Activated T-helper 2 cell treated with anti-CD3 and anti-CD28 coated beads, Interferon-gamma antibody, Interleukin-2, Interleukin-4, amounts not matched to agents 10 μg/mL and 5 μg/mL and 100 μg/mL, durations not matched to agents 14 hours and 24 hours and 36 hours (primary cell): ENCODE measurements at places on chromosomes 4 and X.
A peak's percentile ranks its signal among the peaks of the same experiment; 100 is the strongest.

GRCh38 chr4:185384930-185385331 is 10.8 kb downstream of the LRP2BP start:
- no peak for DNase-seq

GRCh38 chrX:84223261-84223660 is 35.3 kb upstream of the RPS6KA6 start:
- no peak for DNase-seq

DNA sequence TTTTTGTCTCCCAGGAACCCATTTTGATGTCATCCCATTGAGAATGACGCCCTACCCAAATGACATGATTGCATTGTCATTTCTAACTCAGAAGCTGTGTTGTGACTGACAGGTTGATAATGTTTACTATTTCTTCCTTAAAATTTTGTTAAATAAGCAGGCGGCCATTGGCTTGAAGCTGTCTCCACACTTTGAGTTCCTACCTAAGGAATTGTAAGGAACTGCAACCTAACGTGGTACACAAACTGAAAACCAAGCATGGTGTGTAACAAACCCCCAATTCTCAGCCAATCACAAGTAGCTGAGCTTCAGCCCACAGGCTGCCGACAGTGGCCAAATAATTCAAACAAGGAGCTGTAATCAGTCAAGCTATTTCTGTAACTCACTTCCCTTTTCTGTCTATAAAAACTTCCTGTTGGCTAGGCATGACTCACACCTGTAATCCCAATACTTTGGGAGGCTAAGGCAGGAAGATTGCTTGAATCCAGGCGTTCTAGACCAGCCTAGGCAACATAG is 2.9 kb upstream of the MND1 start:
- no peak for DNase-seq

GRCh38 chr4:15832523-15833451 is 54.7 kb downstream of the CD38 start:
- no peak for DNase-seq

- no peak for DNase-seq
Measured at GRCh38 chr4:95637043-95637600, 88.3 kb upstream of the UNC5C start.

DNA sequence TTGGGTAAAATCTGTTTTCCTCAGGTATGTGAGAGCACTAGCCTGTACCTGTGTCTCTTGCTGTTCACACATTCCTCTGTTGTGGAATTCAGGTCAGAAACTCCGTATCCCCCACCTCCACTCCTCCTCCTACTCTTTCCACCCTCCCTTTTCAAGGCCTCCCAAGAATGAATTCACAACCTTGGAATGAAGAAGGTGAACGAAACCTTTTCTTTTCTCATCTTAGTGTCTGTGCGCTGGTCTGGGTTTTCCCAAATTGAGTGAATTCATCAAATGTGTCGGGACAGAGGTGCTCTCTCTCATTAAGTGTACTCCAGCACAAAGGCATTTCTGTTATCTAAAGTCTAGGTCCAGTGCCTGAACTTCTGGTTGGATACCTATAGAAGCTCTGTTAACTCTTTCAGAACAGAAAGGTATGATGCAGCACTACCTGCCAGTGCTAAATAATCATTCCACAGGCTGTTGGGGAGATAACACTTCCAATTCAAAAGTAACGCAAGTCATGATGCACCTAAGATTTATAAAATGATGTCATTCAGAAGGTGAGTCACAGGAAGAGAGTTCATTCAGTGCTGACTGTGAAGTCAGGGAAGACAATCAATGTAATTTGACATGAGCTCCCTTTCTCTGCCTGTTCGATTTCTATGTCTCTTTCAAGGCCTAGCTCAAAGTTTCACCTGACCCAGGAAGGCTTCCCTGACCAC is 41.9 kb downstream of the COL4A6 start:
- no peak for DNase-seq

DNA sequence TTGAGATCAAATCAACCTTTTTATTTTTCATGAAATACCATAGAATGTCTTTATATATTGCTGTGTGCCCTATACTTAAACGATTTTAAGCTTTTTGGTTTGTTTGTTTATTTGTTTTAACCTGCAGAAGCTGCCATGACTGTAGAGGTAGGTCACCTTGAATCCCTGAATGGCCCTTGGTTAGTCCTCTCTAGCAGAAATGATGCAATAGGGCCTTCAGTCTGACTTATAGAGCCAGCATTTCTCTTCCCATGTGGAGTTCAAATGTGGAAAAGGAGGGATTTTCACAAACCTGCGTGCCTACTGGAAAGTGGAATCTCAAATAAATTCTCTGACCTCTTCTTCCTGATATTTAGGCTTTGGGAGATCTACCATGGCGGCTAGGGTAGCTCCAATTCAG is 327.9 kb downstream of the MAPK10 start:
- no peak for DNase-seq

DNA sequence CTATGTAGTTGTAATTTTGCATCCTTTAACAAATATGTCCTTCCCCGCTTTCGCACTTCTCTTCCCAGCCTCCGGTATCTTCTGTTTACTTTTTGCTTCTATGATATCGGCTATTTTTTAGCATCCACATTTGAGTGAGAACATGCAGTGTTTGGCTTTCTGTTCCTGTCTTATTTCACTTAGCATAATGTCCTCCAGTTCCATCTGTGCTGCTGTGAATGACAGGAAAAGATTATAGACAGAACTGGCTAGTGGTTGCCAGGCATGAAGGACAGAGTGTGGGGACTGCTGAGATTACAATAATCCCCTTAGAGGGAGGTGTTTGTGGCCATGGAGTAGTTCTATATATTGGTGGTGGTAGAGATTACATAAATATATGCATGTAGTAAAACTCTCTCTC is 588.6 kb downstream of the NLGN4X start:
- DNase-seq, result no peak

DNA sequence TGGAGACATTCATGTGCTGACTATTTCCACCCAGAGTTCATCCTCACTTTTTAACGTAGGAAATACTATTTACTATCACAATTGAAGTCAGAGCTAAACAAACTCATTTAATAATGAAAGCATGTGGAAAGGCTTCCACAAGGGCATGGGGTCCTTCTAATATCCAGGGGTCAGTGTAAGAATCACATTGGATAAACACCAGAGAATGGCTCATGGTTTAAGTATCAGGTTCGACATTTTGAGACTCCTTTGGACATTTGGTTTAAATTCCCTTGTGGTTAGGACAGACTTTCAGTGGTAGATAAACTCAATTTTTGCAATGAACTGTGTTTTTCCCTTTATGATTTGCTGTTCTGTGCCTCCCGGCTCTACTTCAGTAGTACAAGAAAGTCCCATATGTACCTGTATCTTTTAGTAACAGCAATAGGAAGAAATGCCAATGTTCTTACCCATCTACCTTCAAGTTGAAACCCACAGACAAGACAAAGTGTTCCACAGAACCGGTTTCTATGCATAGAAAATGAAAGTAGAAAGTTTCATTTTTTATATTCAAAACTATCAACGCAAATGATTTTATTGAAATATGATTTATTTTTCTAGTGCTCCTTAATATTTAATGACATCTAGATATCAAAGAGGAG is 589.0 kb upstream of the FAM241A start:
- DNase-seq, result no peak

DNA sequence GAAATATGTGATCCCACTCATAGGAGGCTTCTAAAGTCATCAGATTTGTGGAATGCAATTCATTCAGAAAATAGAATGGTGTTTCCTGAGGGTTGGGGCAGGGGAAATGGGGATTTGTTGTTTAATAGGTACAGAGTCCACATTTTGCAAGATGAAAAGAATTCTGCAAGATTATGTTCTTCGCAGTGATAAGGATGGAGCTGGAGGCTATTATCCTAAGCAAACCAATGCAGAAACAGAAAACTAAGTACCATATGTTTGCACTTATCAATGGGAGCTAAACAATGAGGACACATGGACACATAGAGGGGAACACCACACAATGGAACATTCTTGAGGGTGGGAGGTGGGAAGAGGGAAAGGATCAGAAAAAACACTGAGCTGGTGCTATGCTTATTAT is 144.3 kb upstream of the NLGN4X start:
- DNase-seq, result no peak

DNA sequence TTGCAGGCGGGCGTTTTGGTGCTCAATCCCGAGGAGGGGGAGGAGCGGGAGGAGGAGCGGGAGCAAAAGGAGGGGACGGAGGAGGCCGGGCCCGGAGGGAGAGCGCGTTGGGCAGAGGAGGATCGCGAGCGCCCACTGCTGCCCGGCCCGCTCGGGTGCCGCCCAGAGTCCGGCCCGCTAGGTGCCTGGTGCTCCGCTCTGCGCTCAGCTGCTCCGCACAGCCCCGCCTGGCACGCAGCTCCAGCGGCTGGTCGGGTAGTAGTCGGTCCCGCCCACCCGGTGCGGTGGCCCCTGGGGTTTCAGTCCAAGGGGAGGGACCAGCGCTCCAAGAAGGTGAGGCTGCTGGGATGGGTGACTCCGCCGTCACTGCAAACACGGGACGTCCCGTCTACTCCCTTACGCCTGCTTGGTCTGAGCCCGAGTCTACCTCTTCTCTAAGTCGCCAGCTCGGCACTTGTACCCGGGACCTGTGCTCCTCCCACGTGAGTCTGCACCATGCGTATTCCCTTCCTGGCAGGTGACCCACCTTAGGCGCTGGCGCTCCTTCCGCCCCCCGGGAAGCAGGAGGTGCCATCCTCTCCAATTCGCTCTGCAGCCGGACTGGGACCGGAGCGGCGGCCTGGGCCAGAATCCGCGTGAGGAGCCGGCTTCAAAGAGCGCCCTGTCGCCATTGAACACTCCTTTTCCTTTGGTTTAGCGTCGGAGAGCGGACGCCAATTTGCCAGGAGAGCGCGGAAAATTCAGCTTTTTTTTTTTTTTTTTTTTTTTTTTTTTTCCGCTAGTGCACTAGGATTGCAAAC is 405 bp upstream of the HS3ST1 start:
- peak; percentile 18 for DNase-seq

- no peak for DNase-seq
Measured at GRCh38 chr4:56464581-56464980, 2.8 kb upstream of the SRP72 start.

GRCh38 chr4:38980903-38981676 is 51.1 kb downstream of the TMEM156 start:
- DNase-seq, result no peak

- no peak for DNase-seq
Measured at GRCh38 chr4:41346306-41347061, 89.8 kb downstream of the UCHL1 start.
